ENCODE measurements at places on chromosomes 5 and 9. TPM values are rescaled to one million over a fixed set of nuclear protein-coding genes. Genes with fewer than 3 reads are reported as not detected.

AHRR gene
- total RNA-seq: 11.3 TPM

GRCh38 chr9:92247296-92247695, 46.2 kb downstream of the IARS1 start:
- DNase-seq: no peak

DNA sequence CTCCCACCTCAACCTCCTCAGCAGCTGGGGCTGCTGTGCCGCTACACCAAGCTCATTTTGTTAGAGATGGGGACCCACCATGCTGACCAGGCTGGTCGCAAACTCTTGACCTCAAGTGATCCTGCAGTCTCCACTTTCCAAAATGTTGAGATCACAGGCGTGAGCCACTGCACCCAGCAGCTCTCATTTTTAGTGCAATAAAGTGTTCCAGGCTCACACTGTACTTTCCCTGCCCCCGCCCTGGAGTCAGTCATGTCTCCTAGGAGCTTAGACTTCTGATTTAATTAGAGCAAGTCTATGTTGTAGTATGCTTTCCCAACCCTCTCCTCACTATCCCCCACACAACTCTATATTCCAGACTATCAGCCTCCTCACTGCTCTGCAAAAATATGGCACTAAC, 238.0 kb upstream of the ACTBL2 start:
- DNase-seq: no peak

DNA sequence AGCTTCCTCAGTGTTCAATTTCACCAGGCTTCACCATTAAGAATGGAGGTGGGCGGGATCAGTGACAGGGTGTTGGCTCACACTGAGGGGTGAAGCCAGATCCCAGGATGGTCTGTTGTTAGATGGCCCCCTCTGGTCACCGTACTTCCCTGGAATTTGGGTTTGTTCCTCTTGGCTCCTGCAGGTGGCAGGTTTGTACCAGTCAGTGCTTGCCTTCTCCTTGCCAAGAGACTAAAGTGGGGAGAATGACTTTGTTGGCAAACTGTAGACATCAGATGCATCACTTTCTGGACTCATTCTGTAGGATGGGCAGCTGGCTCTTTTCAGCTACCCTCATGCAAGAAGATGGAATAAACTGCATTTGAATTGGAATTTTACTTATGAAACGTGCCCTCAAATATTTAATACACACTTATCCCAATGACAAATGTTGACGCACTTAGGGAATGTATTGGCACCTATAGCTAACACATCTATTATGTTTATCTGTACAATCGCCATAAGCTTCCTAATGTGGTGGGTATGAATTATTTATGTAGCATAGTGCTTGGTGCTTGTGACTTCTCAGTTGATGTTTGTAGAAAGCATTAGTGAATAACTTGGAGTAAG, 31.4 kb upstream of the ANKRD55 start:
- DNase-seq: no peak

- no peak for DNase-seq
Measured at GRCh38 chr5:39730006-39730405, 305.2 kb upstream of the DAB2 start.

GRCh38 chr5:132251220-132251725, 6.2 kb upstream of the PDLIM4 start:
- no peak for DNase-seq

GRCh38 chr5:97847920-97848631, 665.0 kb upstream of the RIOK2 start:
- DNase-seq: no peak

- DNase-seq: no peak
Measured at GRCh38 chr5:141951332-141951781, 6.6 kb downstream of the PCDH12 start.

GRCh38 chr9:105046907-105047741, 119.2 kb upstream of the ABCA1 start:
- DNase-seq: no peak

DNA sequence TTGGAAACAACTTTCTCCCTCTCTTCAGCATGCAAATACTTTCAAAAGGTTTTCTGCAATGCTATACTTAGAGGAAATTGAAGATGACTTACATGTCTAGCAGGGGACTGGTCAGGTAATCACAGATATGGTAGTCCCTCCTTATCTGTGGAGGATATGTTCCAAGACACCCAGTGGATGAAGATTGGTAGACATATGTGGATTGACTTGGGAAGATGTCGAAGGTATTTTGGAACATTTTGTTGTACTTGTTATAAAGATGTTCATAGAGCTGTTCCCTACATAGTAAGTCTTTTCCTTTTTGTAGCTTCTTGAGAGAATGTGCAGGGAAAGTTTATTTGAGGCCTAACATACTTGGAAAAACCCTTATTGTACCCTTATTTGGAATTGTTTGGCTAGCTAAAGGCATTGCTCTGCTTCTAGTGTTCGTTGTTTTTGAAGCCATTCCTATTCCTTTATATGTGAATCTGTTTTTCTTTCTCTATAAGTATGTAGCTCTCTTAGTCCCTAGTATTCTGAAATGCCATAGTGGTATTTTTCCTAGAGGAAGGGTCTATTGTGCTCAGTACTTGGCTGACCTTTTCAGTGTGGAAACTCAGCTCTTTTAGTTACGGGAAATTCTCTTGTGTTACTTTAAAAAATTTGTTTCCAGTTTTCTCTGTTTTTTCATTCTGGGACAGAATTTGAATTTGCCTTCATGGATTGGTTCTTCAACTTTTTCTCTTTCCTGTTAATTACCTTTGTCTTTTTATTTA, 25.7 kb downstream of the GPR151 start:
- no peak for DNase-seq

BTNL8 gene
- not detected for total RNA-seq

DNA sequence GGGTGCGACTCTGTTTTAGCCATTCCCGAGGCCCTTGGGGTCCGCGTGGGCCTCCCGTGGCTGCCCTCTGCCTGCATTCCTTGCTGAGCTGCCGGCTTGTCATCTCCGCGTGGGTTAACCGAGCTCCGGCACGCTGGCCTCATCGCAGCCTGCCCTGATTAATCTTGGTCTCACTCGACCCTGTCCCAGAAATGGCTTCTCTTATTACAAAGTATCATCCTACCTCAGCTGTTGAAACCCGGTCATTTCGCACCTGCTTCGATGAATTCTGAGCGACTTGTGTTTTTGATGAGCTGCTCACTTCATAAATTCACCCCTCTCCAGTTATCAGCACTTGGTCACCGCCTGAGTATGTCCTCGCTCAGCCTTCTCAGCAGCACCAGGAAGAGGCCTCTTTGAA, 123.5 kb upstream of the EGFLAM start:
- no peak for DNase-seq

- no peak for DNase-seq
Measured at GRCh38 chr5:137957948-137958347, 68.7 kb downstream of the PKD2L2 start.

- no peak for DNase-seq
Measured at GRCh38 chr9:127779136-127779981, 893 bp upstream of the SH2D3C start.

SLC6A18 gene
- not detected for total RNA-seq

- DNase-seq: no peak
Measured at GRCh38 chr5:168808051-168808616, 229.0 kb upstream of the PANK3 start.

GRCh38 chr5:65326922-65327321, 154.8 kb downstream of the ADAMTS6 start:
- no peak for DNase-seq

ANKRD20A1 gene
- 18.2 TPM for total RNA-seq

GRCh38 chr5:50447941-50448340, 6.9 kb upstream of the EMB start:
- DNase-seq: no peak

DNA sequence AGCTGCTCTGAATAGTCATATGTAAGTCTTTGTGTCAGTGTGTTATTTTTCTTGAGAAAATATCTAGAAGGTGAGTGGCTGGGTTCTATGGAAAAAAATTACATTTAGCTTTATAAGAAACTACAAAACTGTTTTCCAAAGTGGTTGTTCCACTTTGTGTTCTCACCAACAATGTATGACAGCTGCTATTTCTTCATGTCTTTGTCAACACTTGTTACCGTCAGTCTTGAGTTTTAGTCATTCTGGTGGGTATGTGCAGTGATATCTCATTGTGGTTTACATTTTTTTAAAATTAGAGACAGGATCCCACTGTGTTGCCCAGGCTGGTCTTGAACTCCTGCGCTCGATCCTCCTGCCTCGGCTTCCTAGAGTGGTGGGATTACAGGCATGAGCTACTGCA, 246.4 kb downstream of the PJA2 start:
- DNase-seq: no peak

DNA sequence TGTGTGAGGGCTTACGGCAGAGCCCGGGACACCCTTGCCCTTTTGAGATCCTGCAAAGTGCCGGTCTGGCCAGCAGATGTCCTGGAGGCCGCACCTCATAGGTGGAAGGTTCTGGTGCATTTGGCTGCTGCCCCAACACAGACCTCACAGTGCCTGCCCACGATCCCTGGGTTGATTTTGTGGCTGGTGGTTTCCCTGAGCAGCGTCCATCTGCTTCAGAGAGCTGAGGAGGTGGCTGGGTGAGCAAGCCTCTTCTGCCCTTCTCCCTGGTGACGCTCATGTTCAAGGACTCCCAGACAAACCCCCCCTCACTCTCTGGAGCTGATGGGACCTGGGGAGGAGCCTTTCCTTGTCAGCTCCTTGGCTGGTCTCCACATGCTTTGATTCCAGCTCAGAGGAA, 18.9 kb downstream of the BNIP1 start:
- DNase-seq: no peak

- DNase-seq: no peak
Measured at GRCh38 chr9:27548055-27548741, 18.6 kb upstream of the MOB3B start.

DPM2 gene
- total RNA-seq: 17.7 TPM

NEURL1B gene
- 30.9 TPM for total RNA-seq

DNA sequence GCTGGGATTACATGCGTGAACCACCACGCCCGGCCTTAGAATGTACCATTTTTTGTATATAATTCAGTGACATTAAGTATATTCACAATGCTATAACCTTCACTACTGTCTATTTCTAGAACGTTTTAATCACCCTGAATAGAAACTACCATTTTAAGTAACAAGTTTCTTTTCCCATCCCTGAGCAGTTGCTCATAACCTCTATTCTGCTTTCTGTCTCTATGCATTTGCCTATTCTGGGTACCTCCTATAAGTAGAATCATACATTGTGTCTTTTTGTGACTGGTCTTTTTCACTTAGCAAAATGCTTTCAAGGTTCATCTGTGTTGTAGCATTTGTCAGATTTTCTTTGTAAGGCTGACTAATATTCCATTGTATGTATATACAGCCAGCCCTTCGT, 39.9 kb downstream of the DDX46 start:
- DNase-seq: no peak

DNA sequence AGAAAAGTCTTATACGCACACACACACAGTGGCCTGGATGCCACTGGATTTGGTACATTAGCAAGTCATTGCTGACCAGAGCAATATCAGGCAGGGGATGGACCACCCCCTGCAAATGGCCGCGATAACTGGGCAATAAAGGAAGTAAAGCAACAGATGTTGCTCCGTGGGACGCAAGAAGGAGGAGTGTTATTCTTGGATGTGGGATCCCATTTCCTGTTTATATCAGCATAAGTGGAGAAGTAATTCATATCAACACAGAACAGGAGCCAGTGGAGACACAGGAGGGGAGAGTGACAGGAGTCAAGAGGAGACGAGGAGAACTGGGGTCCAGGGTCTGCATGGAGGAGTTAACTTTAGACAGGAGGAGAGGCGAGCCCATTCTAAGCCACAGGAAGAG, 18.4 kb downstream of the RUFY1 start:
- DNase-seq: no peak

DNA sequence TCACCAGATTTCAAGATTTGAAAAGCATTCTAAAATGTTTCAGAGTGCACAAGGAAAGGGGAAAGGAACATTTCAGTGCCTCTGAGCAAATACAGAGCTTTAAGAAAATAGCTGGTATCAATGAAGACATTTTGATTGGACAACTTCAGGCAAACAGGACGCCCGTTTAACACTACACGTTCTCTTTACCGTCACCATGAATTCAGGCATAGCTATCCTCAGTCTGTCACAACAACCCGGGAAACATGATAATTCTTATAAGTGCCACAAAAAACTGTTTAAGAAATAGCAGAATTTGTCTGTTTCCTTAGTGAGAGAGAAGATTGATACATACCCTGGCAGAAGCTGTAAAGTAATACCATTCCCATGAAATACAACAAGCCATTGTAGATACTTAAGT, 392.4 kb upstream of the PDE4D start:
- DNase-seq: no peak

DNA sequence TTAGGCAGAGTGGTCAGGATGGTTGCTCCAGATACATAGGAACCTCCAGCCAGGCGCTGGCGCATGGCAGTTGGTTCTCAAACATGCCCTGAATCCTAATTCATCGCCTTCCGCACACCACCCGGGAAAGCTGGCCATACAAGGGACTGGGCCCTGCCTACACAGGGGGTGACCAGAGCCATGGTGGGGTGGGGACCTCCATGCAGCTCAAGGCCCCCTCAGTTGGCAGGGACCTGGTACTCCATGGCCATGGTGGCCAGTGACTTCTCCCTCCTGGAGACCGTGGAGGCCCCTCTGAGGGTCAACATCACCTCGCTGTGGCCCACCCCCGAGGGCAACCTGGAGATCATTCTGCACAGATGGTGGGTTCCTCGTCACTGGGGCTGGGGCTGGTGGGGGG, 26.8 kb downstream of the PAEP start:
- peak; percentile 74 for DNase-seq

- peak; percentile 70 for DNase-seq
Measured at GRCh38 chr5:159657771-159658170, 258.5 kb upstream of the ADRA1B start.

CD72 gene
- 5.6 TPM for total RNA-seq

GPR21 gene
- not detected for total RNA-seq

PDGFRB gene
- 173 TPM for total RNA-seq

- DNase-seq: no peak
Measured at GRCh38 chr9:126471084-126471624, 142.6 kb upstream of the LMX1B start.

DNA sequence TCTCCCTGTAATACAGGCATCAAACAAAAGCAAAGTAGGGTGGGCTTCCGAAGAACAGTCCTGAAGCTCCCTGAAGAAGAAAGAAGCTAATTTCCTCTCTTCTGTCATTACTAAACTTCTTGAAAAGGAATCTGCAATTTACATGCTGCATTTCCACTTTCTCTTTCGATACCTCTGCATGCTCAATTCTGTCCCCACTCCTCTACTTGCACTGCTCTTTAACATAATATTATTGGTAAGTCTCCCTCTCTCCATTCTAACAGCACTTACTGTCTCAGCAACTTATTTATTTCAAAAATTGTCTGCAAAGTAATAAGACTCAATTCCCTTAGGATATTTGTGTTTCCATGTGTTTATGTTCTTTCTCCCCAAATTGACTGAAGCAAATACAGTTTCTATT, 3.9 kb upstream of the PLPP1 start:
- no peak for DNase-seq

Data from vagina (tissue), 2 donors.